Heart right ventricle (tissue), 16 donors: ENCODE measurements at places on chromosomes 12 and 14. TPM values are rescaled to one million over a fixed set of nuclear protein-coding genes. Genes with fewer than 3 reads are reported as not detected.

DNA sequence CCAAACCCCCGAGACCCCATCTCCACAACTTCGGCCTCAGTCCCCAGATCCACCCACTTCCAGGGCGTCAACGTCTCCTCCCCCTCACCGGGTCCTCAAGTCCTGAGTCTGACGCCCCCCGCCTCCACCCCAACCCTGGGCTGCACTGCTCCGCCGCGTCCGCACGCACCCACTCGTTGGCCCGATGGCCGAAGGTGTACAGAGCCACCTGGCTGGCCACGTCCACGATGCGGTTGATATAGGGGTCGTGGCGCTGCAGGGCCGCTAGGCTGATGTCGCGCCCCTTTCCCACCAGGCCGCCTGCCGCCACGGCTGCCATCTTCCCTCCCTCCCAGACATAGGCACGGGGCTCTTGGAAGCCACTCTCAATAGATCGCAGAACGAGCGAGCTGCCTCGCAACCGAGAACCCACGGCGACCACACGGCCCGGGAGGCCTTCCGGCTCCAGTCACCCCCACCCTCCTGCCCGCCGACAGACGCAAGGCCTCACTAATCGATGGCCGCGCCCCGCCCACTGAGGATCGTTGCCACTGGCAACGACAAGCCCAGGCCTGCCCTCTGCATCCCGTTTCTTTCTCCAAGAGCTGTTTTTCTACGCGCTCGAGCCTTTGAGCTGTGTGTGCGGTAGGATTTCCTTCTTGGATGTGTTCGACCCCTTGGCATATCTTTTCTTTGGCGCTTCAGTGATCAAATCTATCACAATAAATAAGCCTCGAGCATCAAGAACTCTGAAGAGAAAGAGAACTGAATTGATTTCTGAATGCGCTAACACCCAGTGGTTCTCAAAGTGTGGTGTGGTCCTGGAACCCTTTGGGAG, at the start of gene DCP1B:
DCP1B (minus strand) TSS at position 345 of the 817 bp plus-strand sequence; CDS start at position 319, 26 bp downstream.
- DNase-seq: peak; percentile 96

DNA sequence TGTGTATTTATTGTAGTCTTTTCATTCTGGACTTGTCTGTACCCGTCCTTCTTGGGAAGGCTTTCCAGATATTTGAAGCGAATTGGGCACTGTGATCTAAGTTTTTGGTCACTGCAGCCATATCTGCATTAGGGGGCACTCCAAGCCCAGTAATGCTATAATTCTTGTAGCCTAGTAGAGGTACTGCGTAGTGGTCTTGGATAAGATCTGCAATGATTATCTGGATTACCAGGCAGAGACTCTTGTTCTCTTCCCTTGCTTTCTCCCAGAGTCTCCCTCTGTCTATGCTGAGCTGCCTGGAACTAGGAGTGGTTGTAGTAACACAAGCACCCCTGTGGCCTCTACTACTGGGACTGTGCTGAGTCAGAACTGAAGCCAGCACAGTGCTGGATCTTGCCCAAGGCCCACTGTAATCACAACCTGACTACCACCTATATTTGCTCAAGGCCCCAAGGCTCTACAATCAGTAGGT, 30.0 kb downstream of the SLC38A2 start:
- peak; percentile 32 for DNase-seq

- DNase-seq: peak; percentile 48
Measured at GRCh38 chr14:103057028-103057371, 349 bp downstream of the CDC42BPB start.

DNA sequence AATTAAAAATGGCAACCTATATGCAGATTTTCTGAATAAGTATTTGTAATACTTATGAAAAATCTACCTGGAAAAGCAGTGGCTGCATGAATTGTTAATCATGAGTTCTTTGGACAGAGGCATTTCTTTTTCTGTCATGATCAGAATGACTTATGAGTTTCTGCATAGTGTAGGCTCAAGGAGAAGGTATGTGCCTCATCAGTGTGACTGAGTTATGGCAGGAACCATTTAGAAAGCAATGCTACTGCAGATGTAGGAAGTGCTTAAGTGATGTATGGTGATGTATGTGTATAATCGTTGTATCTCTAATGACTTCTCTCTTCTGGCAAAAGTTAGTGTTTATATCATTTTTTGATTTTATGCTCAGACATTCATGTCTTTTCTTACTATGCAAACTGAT, 816.4 kb upstream of the FBXO33 start:
- DNase-seq: no peak

- DNase-seq: no peak
Measured at GRCh38 chr14:86221000-86221399, 691.1 kb downstream of the FLRT2 start.

DNA sequence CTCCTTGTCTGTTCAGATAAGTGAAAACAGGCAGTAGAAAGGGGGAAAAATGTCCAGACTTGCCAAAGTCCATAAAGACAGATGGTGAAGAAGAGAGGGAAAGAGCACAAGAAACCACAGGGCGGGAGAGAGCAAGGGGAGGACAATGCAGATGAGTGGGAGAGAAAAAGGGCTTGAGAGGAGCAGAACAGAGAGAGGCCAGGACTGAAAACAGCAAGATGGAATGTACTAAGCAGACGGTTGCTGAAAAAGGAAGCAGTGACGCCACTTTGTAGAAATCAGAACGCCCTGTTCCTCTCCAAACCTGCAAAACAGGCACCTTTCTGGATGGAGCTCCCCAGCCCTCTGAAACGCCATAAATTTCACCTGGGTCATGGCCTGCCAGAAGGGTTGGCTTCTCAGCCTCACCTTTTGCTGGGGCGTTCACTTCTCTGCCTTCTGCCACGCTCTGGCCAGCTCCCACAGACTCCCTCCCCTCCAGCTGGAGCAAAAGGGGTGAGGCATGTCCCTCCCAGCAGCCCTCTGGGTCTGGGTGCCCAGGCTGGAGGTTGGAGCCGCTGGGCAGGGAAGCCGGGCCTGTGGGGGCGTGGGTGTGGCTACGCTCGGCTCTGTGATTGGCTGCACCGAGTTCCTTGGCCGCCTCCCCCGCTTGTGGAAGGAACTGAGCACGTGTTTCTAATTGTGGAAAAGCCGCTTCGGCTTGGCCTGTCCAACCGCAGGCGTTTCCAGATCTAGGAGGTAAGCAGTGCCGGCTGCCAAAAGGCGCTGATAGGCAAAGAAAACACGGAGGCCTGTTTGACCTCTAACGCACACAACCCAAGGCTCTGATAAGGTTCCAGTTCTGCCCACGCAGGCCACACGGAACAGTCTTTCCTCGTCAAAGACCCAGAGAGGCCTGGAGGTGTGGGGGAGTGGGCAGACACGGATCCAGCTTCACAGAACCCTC, 29.3 kb downstream of the SLC7A8 start:
- DNase-seq: peak; percentile 91

- DNase-seq: peak; percentile 62
Measured at GRCh38 chr12:3200032-3200617, 122.9 kb downstream of the TSPAN9 start.

DNA sequence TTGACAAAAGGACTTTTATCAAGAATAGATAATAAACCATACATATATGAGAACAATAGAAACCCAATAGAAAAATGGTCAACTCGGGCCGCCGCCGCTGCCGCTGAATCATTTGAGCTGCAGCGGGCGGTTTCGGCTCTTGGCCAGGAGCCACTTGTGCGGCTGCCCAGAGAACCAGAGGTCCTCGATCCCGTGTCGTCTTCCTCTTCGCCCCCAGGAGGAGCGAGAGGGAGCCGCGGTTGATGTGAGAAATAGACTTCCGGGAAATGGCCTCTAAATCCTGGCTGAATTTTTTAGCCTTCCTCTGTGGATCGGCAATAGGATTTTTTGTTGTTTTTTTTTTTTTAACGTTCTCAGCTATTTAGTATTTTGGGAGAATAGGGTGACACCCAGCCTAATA, 44.8 kb downstream of the CPSF6 start:
- peak; percentile 76 for DNase-seq

DNA sequence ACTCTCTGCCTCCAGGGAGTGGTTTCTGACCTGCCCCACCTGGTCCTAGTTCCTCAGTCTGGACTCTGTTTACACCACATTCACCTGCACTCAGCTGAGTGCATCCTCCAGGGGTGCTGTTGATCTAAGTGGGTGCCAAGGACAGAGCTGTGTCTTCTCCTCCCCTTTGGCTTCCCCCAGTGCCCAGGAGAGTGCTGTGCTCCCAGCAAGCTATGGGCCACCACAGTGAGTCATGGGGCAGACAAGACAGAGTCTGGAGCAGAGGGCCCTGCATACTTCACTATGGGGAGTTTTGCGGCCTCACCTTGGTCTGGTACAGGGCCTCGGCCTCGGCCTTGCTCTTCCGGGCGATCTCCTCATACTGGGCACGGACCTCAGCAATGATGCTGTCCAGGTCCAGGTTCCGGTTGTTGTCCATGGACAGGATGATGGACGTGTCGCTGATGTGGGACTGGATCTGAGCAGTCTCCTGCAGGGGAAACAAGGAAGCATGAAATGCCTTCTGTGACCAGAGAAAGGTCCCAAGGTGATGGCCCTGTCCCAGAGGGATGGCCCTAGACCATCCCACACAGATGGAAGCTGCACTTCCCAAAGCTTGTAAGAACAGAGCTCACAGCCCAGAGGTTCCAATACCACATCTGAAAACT, 4.9 kb downstream of the KRT73 start:
- no peak for DNase-seq

- peak; percentile 6 for DNase-seq
Measured at GRCh38 chr12:10310926-10311720, 3.5 kb downstream of the KLRD1 start.

DNA sequence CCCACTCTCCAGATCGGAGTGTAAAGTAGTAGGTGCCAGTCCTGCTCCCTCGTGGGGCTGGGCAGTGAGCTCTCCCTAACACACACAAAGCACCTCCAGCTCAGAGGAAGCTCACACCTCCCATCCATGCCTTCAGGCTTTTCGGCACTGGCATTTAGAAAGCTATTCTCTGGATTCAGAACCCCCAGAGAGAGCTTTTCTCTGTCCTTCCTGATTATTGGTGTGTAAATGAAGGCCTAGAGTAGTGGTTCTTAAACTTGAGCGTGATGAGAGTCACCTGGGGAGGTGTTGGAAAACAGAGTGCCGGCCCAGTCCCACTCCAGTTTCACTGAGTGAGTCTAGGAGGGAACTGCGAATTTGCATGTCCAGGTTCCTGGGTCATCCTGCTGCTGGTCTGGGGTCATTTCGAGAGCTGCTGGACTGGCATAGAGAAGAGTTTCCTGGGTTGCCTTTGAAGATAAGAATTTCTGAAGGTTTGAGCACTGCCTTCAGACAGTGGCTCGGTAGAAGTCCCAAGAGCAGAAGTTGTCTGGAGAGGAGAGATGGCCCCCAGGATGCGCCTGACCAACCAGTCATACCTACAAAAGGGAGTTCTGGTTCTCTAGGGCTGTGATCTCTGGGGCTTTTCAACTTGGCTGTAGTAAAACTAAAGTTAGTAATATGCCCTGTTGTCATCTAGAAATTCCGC, 15.1 kb downstream of the CD9 start:
- no peak for DNase-seq

DNA sequence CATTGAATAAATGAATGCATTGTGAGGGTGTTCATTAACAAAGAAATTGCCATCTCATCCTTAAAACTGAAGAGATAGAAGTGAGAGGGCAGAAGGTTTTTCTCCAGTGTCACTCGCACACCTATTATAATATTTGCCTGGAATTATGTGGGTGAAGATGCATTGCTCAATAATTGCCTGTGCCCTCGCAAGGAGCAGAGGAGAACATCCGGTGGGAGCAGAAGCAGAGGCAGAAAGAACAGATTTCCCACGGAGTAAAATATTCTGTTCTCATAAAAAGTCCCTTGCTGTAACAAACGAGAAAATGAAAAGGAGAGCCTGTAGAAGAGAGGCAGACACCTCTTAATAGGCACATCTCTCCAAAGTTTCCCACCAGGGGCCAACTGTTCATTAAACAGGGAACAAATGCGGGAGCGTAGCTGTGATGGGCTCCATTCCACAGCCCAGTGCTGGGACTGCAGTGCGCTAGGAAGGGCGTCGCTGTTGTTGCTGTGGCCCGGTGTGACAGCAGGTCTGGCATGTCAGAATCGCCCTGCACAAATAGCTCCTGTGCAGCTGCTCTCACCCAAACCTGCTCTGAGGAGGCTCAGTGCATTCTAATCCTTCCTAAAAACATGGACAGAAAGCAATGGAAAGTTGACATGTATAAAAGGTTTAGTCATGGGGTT, 359.8 kb downstream of the APAF1 start:
- DNase-seq: no peak

The TAS2R9 gene
- total RNA-seq: not detected

The KLHL42 gene
- total RNA-seq: 7.6 TPM

The LALBA gene
- not detected for total RNA-seq

The AVPR1A gene
- 1.8 TPM for total RNA-seq

The B4GALNT1 gene
- 5.8 TPM for total RNA-seq
